ENCODE measurements at places on chromosomes 7 and 10. TPM values are rescaled to one million over a fixed set of nuclear protein-coding genes. Genes with fewer than 3 reads are reported as not detected.

Gene TUBB8
- not detected for total RNA-seq

Gene EPO
- total RNA-seq, result not detected

Gene FAM25C
- total RNA-seq, result not detected

Gene HOXA6
- total RNA-seq, result not detected

Gene JAKMIP3
- 0.17 TPM for total RNA-seq

Data from smooth muscle cell of trachea (primary cell).